ENCODE measurements at places on chromosomes 13 and 19. TPM values are rescaled to one million over a fixed set of nuclear protein-coding genes. Genes with fewer than 3 reads are reported as not detected.

DNA sequence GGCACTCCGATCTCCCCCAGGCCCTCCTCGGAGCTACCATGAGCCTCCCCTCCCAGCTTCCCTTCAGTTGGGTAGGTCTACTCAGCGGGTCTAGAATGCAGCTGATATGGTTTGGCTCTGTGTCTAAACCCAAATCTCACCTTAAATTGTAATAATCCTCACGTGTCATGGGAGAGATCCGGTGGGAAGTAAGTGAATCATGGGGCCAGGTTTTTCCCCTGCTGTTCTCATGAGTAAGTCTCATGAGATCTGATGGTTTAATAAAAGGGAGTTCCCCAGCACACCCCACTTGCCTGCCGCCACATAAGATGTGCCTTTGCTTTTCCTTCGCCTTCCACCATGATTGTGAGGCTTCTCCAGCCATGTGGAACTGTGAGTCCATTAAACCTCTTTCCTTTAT, 14.5 kb upstream of the DOCK9 start:
- no peak for DNase-seq

DNA sequence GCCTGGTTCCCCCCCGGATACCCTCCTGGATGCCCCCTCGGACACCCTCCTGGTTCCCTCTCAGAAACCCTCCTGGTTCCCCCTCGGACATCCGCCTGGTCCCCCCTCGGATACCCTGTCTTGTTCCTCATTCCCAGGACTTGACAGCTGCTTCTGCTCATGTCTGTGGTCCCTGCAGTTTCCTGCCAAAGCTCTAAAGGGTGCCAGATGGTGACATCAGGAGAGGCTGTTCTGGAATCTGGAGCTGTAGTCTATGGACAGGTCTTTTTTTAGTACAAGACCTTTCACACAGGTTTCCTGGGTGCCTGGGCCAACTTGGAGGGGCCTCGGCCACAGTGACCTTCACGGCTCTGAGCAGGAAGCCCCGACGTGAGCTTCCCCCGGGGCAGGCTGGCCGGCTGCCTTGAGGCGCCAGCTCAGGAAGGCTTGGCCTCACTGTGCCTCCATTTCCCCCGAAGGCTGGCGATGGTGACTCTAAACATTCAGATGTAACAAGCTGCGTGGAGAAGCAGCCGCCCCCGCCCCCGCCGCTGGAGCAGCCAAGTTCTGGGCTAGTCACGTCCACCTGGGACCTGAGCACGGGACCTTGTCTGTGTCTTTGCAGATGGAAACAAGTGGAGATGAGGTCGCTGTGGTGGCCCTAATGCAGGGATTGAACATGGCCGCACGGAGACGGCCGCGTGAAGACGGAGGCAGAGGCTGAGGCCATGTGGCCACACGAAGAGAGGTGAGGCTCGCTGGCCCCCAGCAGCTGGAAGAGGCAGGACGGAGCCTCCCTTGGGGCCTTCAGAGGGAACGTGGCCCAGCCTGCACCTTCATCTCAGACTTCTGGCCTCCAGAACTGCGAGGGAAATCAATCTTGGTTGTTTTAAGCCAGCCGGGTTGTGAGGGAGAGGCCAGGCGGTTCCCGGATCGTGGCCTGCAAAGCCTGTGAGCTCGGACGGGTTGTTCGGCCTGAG, 12.7 kb downstream of the SGTA start:
- DNase-seq = peak; percentile 52

GRCh38 chr13:101892296-101892695, 439.8 kb downstream of the ITGBL1 start:
- no peak for DNase-seq

- peak; percentile 88 for DNase-seq
Measured at GRCh38 chr19:13195678-13196077, 45.5 kb downstream of the IER2 start.

GRCh38 chr13:30504081-30504480, 38.3 kb upstream of the HMGB1 start:
- no peak for DNase-seq

Gene CYP4F12
- total RNA-seq = 179 TPM

Gene BLVRB
- total RNA-seq = 70.9 TPM

- peak; percentile 51 for DNase-seq
Measured at GRCh38 chr13:106599875-106600797, 32.2 kb upstream of the ARGLU1 start.

- no peak for DNase-seq
Measured at GRCh38 chr13:104571161-104571892, 1505.1 kb upstream of the SLC10A2 start.
